ENCODE measurements at places on chromosomes 1 and 21. TPM values are rescaled to one million over a fixed set of nuclear protein-coding genes. Genes with fewer than 3 reads are reported as not detected.

GRCh38 chr1:172935062-172935592 is 115.6 kb downstream of the TNFSF18 start:
- DNase-seq = no peak
- no peak overlapping the region for H3K27ac ChIP-seq
- H3K4me1 ChIP-seq = peaks cover 2% of the 10 kb centered on the region
- no peaks in the 10 kb centered on the region for H3K36me3 ChIP-seq
- no peak overlapping the region for H3K4me3 ChIP-seq

DNA sequence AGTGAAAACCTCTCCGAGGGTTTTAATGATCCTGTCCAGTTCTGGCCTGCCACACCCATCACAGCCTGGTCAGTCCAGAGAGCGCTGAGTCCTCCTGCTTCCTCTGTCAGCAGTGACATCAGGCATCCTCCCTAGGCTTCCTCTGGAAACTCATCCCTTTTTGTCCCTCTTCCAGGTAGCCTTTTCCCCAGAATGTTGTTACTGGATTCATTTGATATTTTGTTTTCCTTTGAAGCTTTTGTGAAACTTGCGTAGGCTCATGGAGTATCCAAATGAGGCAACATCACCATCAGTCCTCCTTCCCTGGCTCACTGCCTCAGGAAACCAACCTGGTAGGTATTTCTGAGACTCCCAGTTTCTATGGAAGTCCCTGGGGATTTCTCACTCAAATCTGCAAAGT is 27.0 kb upstream of the IGSF3 start:
- peaks cover 3% of the 10 kb centered on the region for H3K4me1 ChIP-seq
- DNase-seq = no peak
- H3K4me3 ChIP-seq = no peak overlapping the region
- peaks cover 10% of the 10 kb centered on the region for H3K27me3 ChIP-seq

DNA sequence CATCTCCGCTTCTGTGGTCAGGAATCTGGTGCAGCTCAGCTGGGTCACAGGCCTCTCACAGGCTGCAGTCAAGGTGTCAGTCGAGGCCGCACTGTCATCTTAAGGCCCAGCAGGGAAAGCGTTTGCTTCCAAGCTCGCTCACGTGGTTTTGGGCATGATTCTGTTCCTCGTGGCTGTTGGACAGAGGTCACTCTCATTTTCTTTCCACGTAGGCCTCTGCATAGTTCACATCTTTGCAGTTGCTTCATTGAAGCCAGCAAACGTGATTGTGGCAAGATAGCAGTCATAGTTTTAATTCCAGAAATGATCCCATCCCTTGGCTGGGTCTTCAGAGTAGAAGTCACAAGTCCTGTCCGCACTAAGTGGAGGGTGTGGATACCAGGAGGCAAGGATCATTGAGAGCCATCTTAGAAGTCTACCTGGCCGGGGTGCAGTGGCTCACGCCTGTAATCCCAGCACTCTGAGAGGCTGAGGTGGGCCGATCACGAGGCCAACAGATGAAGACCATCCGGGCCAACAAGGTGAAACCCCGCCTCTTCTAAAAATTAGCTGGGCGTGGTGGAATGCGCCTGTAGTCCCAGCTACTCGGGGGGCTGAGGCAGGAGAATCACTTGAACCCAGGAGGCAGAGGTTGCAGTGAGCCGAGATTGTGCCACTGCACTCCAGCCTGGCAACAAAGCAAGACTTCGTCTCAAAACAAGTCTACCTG is 24.5 kb downstream of the NECAP2 start:
- no peak overlapping the region for H3K4me3 ChIP-seq
- H3K4me1 ChIP-seq = no peaks in the 10 kb centered on the region
- DNase-seq = no peak
- H3K36me3 ChIP-seq = peaks cover 13% of the 10 kb centered on the region

DNA sequence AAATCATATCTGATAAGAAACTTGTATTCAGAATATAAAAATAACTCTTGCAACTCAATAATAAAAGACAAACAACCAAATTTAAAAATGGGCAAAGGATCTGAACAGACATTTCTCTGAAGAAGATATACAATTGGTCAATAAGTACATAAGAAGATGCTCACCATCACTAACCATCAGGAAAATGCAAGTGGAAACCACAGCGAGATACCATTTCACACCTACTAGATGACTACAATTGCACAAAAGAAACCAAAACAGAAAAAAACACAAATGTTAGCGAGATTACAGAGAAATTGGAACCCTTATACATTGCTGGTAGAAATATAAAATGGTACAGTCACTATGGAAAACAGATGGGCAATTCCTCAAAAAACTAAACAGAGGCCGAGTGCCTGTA is 11.5 kb upstream of the ZNF683 start:
- H3K27me3 ChIP-seq = no peaks in the 10 kb centered on the region
- H3K4me3 ChIP-seq = no peak overlapping the region
- H3K27ac ChIP-seq = no peak overlapping the region
- no peaks in the 10 kb centered on the region for H3K4me1 ChIP-seq

DNA sequence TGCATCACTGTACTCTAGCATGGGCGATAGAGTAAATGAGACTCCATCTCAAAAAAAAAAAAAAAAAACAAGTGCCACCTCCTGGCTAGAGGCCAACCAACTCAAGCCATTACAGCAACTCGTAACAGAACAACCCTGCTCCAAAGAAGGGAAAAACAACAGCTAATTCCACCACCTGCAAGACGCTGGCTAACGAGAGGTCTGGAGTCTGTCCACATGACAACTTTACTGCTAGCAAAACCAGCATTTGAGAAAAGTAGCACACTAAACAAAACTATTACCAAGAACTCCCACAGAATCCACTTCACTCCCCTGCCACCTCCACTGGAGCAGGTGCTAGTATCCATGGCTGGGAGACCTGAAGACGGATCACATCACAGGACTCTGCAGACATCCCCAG is 24.1 kb upstream of the EGLN1 start:
- H3K27me3 ChIP-seq = no peaks in the 10 kb centered on the region
- no peak overlapping the region for H3K4me3 ChIP-seq
- H3K36me3 ChIP-seq = no peaks in the 10 kb centered on the region
- H3K4me1 ChIP-seq = no peaks in the 10 kb centered on the region

DNA sequence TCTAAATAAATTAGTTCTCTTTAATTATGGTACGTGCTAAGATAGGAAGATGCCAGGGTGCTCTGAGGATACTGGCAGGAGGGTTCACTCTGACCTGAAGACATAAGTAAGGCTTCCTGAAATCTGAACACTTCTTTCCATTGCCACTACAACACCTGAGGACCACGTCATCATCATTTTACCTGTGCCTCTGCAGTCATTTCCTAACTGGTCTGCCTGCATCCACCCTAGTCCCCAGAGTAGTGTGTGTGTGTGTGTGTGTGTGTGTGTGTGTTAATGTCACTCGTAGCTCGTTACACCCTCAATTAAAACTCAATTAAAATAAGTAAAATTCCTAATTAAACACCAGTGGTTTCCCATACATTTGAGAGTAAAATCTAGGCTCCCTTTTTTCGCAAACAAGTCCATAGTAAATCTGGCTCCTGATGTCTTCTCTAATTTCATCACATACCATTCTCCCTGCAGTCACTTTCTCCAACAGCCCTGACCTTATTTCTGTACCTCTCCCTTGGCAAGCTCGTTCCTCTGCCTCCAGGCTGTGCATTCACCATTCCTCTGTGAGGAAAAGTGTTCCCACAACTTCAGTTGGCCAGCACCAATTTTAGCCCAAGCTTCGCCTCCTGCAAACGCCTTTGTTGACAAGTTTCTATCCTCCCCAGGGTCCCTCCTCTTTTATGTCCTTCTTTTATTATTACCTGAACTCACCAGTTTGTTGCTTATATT is 8.7 kb downstream of the IL12RB2 start:
- no peak overlapping the region for H3K27ac ChIP-seq
- no peaks in the 10 kb centered on the region for H3K36me3 ChIP-seq
- H3K4me1 ChIP-seq = peaks cover 2% of the 10 kb centered on the region
- no peak overlapping the region for H3K4me3 ChIP-seq

DNA sequence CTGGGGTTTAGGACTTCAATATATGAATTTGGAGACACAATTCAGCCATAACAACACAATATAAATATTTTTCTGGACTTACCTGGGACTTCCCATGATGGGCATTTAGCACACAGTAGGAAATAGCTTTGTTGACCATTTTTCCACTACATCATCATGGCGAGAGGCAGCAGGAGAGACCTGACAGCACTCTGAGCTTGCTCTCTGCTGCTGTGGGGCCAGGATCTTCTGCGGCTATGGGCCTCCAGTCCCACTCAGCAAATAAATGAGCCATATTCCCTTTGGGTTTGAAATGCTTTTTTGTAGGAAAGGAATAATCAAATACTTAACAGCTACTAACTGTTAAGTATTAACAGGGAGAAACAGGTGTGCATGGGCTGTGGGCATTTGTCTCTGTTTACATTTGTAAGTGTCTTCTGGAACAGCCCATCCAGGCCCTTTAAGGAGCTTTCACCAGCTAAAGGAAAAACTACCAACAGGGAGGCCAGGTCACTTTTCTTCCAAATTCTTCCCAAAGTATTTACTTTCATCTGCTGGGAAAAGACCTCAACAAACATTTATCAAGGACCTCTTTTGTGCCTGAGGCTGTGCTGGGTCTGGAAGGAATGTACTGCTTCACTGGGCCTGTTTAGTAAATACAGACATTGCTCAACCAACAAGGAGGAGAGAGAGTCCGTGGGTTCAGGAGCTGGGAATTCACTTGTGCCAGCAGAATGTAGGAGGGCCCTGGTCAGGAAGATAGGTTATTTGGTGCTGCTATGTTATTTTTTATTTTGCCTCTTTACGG is 133.2 kb downstream of the LRIG2 start:
- no peak for DNase-seq
- no peaks in the 10 kb centered on the region for H3K27me3 ChIP-seq
- H3K36me3 ChIP-seq = no peaks in the 10 kb centered on the region
- H3K4me1 ChIP-seq = peaks cover 41% of the 10 kb centered on the region
- H3K4me3 ChIP-seq = no peak overlapping the region

DNA sequence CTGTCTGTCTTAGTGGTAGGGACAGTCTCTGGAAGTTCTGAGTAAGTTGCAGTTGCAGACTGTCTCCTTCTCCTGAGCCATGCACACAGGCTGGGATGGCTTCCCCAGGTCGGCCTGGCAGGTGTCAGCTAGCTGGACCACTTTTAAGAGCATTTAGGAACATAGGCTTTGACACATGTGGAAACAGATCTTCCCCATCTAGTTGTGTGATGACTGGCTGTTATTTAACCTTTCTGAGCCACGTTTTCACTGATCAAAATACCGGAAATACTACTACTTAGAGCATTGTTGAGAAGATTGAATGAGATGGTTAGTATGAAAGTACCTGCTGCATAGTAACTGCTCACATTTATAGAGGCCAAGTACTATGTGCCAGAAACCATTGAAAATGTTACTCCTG is 6.2 kb upstream of the MAPKAPK2 start:
- H3K36me3 ChIP-seq = no peaks in the 10 kb centered on the region
- H3K4me3 ChIP-seq = no peak overlapping the region
- H3K27me3 ChIP-seq = peaks cover 36% of the 10 kb centered on the region

GRCh38 chr1:3638676-3639075 is 11.2 kb downstream of the WRAP73 start:
- peaks cover 7% of the 10 kb centered on the region for H3K36me3 ChIP-seq
- no peaks in the 10 kb centered on the region for H3K4me1 ChIP-seq
- no peak overlapping the region for H3K4me3 ChIP-seq
- DNase-seq = no peak

- peaks cover 7% of the 10 kb centered on the region for H3K4me1 ChIP-seq
- DNase-seq = no peak
- H3K27me3 ChIP-seq = peaks cover 19% of the 10 kb centered on the region
Measured at GRCh38 chr1:65260851-65261473, 48.4 kb upstream of the DNAJC6 start.

DNA sequence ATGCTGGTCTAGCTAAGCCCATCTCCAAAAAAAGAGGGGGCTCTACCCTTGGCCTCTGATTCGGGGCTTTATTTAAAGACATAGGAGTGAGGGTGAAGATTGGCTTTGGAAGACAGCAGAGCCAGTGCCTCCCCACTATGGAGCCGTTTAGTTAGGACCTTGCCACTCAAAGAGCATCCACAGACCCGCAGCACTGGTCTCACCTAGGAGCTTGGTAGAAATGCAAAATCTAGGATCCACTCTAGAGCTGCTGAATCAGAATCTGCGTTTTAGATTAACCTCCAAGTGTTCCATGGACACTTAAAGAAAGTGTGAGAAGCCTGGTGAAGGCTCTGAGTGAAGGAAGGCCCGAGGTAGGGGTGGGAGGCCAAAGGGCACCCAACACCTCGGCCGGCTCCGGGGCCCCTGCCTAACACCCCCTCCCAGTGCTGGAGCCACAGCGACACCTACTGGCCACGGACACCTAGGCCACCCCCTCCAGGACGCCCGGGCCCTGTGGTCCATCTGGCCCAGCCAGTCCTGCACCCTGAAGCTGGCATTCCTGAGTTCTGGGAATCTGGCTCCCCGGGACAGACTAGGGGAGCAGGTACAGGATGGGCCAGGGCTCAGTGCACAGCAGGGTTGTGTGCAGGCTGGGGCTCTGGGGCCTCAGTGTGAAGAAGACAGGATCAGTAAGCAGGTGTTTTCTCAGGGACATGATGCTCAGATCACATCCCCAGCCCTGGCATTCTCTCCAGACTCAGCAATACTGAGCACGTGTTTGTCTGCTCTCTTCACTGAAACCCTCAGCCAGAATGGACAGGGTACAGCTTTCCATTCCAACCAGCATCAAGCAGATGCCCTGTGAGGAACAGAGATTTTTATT is 79.2 kb downstream of the TMEM53 start:
- H3K4me3 ChIP-seq = no peak overlapping the region
- H3K27me3 ChIP-seq = peaks cover 32% of the 10 kb centered on the region
- no peaks in the 10 kb centered on the region for H3K36me3 ChIP-seq
- H3K4me1 ChIP-seq = peaks cover 3% of the 10 kb centered on the region

GRCh38 chr21:16568244-16568643 is 838.5 kb downstream of the USP25 start:
- H3K4me3 ChIP-seq = no peak overlapping the region
- H3K27ac ChIP-seq = no peak overlapping the region
- H3K4me1 ChIP-seq = peaks cover 19% of the 10 kb centered on the region
- H3K36me3 ChIP-seq = no peaks in the 10 kb centered on the region

DNA sequence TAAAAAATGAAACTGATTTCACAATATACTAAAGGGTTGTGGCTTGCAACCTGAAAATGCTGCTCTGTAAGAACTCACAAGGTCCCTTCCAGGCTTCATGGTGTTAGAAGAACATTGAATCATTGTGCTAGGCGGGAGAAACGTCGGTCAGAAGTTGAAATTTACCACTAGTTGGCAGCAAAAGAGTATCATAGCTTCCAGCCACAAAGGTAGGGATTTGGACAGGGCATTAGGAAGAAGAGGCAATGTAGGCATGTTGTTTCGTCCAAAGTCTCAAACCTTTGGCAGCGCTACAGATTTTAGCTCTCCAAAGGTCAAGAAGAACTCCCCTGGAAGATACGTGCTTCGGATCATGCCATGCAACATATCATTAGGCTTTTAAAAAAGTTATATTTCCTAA is 62.5 kb upstream of the ZP4 start:
- H3K27me3 ChIP-seq = no peaks in the 10 kb centered on the region
- H3K4me3 ChIP-seq = no peak overlapping the region
- H3K27ac ChIP-seq = peak overlapping the region; percentile 19
- DNase-seq = no peak

RGS13 gene
- total RNA-seq = not detected

FCER1G gene
- total RNA-seq = 1.5 TPM

SH2D1B gene
- total RNA-seq = not detected

TSPEAR gene
- total RNA-seq = not detected

EFNA4 gene
- total RNA-seq = 45.5 TPM

CASQ2 gene
- total RNA-seq = not detected

ZBTB8B gene
- 4.7 TPM for total RNA-seq
